ENCODE measurements at places on chromosomes 16 and 17.

DNA sequence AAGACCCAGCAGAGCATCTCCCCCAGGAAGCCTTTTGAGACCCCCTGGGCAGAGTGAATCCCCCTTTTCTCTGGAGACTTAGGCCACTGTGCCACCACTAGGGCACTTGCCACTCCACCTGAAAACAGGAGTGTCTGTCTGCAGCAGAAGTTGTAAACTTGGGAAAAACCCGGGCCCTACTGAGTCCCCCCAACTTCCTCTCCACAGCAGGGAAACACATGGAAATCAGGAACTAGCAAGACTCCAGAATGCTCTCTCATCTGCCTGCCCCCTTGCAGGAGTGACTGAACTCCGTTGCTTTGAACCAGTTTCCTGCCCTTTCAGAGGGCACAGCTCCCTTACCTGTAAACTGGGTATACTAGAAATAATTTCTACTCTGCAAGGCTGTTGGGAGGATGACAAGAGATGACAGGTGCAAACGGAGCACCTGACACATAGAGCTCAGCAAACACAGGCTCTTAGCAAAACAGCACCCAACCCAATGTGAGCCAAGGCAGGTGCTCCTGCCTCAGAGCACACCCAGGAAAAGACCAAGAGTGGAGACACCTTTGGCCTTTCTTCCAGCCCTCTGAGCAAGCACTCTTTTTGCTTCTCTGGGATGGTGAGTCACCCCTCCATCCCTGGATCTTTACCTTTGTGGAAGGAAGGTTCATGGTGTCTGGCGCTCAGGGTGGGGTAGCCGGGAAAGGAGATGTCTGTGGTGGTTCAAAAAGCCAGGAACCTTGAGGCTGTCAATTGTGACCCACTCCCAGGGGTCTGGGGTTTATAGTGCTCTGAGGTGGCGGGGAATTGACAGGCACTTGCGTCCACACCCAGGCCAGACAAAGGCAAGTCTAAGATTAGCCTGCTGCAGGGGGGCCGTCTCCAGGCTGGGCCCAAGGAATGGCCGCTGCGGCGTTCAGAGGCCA is at the start of gene HCRT:
Gene HCRT (minus strand): TSS at position 740 of the 908 bp plus-strand sequence. CDS start 87 bp downstream, at position 653.
- no peak for DNase-seq

- DNase-seq = no peak
These were observed 781 bp downstream of the ARHGDIA start for GRCh38 chr17:81870131-81870980.

DNA sequence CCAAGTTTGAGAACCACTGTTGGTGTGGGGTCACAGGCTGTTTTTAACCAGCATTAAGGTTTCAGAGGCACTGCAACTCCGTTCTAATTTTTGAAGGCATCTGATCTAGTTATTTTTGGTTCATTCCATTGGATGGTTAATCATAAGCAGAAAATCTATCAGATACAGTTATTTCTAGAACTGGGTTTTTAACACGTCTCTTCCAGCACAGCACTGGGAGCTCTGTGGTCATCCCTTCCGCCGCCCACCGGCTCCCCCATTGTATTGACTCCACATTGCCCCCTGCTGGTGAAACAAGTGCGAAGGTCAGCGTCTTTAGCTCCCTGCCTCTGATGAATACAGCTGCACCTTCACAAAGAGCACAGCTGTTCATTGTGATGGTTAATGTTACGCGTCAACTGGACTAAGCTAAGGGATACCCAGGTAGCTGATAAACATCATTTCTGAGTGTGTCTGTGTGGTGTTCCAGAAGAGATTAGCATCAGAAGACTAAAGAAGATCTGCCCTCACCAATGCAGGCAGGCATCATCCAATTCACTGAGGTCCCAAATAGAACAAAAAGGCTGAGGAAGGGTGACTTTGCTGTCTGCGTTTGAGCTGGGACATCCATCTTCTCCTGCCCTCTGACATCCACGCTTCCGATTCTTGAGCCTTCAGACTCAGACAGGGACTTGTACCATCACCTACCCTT is 8.5 kb downstream of the CCL18 start:
- no peak for DNase-seq

- no peak for DNase-seq
These were observed 46.7 kb downstream of the MAP2K6 start for GRCh38 chr17:69460963-69461922.

- no peak for DNase-seq
These were observed 534 bp downstream of the GPATCH8 start for GRCh38 chr17:44502598-44503146.
